ENCODE measurements at places on chromosomes 3 and 15.

DNA sequence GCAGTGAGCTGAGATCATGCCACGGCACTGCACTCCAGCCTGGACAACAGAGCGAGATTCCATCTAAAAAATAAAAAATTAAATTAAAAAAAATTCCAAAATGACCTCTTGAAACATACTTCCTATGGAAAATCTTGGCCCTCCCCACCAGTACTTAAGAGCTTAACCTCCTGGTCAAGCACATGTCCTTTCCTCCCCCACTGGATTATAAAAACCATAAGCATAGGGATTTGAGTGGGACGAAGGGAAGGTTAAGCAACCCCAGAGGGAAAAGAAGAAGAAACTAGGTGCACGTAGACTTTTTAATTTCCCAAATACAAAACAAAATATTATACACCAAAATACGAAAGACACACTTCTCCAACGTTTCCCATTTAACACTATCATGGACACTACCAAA lies 25.3 kb downstream of the SLC4A7 start:
- DNase-seq = no peak

GRCh38 chr3:119702530-119703527 lies at the start of gene CFAP91:
TSS of gene CFAP91 (plus strand) at chr3:119703022. CDS start at chr3:119703099, 77 bp downstream.
- peak; percentile 96 for DNase-seq

DNA sequence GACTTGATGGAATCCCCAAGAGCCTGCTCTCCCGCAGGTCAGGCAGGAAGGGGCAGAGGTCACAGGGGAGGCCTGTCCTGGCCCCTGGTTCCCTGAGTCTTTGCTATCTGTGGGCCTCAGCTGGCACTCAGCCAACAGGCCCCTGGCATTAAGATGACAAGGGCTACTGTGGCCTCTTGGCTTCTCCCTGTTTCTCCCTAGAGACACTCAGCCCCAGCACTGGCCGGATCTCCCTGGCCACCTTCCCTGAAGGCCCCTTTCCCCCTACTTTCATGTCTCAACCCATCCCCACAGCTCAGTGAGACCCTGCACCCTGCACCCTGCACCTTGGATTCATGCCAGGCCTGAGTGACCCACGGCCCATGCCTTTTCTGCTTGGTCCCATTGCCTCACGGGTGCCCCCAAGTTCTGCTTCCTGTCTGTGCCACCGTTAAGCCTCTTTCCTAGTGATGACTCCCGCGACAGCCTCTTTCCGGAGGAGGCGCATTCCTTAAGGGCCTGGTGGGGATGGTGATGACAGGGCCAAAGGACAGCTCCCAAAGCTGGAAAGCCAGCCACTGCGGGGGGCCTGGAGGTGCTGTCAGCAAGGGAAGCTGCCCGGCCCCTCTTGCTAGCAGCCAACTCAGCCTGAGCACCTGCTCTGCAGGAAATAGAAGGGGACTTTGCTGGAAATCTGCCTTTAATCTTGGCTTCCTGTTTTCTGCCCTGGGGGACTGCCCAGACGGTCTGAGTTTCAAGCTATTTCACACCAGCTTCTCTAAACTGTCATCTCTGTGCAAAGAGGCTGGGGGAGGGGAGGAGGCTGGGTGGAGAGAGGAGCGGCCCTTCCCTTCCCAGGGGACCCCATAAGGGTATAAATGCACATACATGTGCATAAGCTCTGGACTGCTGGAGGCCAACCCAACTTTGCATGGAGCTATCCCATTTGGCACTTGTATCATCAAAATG lies 4.8 kb upstream of the CSK start:
- DNase-seq = no peak

DNA sequence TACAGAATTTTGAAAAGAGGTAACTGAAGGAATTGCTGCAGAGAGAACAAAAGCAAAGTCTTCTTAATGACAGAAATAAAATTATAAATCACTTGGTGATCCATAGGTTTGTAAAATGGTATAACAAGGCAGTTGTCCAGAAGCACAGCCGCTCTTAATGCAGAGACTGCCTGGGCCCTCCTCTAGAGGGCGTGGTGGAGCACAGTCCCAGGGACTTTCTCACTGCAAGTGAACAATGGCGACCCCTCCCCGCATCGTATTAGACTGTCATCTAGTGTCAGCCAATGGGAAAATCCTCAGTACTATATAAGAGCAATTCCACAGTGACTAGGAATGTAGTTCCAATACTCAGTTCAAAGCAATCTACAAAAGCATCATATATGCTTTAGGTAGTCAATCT lies 26.4 kb upstream of the ZBED2 start:
- DNase-seq = peak; percentile 27

- DNase-seq = no peak
These were observed 31.8 kb downstream of the PCOLCE2 start for GRCh38 chr3:142857056-142857455.

- DNase-seq = no peak
These were observed 707.4 kb downstream of the MECOM start for GRCh38 chr3:168956076-168956475.

DNA sequence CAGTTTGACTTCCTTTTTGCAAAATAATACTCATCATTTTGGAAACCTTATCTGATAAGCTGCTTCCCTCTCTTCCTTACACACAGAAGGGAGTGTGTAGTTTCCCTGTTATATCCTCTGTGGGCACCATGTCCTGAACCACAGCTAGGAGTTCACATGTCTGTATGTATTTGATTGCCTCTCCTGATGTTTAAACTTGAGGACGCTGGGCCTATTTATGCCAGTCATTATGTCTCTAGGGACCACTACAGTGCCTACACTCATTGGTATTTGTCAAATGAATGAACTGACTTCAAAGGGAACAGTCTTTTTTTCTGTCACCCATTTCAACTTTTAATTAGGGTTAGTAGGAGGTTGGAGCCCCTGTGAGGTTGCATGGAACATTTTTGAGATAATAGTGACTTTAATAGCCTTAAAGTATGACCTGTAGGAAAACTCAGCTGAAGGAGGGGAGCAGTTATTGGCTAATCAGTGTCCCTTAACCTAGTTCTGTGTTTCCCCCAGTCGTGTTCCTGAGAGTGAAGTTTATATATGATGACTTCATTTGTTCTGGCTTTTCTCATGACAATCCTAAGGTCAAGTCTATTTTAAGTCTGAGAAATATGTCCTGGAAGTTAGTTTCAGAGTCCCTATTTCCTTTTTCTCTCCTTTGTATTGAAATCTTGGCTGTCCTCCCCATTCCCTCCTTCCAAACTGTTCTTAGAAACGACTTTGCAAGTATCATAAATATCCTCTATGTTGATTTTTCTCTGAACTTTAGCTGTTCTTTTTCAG lies 28.9 kb downstream of the PDE8A start:
- DNase-seq = peak; percentile 18

DNA sequence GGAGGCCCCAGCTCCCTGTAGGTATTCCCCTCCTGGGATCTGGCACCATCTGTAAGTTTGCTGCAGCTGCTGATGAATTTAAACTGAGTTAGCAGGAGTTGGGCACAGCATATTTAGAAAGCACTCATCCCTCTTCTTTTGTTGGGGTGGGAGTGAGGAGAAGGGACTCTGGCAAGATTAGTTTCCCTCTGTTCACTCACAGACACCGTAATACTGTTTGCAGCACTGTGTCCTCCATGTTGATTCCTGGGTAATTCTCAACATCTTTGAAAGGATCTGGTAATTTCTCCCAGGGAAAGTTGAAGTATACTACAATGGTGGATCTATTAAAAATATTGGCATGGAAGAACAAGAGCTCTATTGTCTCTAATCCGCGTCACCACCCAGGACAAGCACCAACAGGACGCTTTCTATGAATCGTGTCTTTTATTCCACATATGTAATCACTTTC lies 173.3 kb downstream of the RBMS3 start:
- no peak for DNase-seq

GRCh38 chr15:57411945-57412768 lies 35.9 kb downstream of the CGNL1 start:
- no peak for DNase-seq

DNA sequence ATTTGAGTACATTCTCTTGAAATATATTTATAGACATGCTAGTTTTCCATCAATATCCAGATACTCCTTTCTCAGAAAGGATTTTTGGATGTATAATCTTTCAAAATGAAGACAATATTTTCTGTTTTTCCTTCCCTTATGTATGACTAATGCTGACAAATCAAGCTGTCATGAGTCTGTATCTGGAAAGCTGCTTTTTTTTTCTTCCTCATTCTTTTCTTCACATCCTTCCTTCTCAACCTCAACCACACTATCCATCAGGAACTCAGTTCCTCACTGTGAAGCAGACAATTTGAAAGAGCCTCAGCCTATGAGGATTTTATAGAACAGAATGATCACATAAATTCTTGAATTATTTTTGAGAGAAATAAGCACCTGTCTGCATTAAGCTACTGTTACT lies 335.9 kb upstream of the EPHA6 start:
- no peak for DNase-seq

DNA sequence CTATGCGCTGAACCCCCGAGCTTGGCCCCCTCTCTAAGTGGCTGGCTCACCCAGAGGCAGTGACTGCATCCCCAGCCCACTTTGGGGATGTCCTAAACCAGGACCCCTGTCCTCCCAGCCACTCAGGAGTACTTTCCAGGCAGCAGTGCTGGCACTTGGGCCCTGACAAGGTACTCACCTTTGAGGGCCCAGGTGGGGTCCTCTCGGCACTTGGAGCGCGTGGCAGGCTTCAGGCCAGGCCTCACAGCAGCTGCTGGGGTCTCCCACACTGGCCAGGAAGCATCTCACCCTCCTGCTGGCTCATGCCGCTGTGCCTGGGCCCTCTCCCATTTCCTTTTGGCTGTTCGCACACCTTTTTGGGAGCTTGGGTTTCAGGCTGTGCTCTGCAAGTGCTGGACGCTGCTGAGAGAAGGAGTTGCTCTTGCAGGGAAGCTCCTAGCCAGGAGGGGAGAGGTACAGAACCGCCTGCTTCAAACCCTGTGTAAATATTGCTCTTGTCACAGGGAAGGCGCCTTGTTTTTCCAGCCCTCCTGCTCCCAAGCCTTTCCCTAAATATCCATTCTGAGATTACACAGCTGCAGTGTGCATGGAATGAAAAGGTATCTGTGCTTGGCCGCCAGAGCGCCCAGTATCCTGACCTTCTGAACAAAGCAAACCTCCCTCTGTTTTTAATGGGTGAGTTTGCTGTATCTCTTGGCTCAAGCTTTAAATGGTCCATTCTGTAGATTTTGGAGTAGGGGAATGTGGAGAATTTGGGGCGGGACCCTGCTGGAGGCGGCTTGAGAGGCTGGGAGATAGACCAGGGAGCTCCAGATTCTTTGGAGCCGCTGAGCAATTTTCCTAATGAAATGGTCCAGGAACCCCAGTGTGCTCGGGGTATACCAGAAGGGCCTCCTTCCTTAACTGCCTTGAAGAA lies 45.6 kb downstream of the DNASE1L3 start:
- no peak for DNase-seq
